ENCODE measurements at places on chromosomes 7 and 10.

GRCh38 chr10:18532881-18533535 is 118.4 kb downstream of the NSUN6 start:
- DNase-seq, result no peak

DNA sequence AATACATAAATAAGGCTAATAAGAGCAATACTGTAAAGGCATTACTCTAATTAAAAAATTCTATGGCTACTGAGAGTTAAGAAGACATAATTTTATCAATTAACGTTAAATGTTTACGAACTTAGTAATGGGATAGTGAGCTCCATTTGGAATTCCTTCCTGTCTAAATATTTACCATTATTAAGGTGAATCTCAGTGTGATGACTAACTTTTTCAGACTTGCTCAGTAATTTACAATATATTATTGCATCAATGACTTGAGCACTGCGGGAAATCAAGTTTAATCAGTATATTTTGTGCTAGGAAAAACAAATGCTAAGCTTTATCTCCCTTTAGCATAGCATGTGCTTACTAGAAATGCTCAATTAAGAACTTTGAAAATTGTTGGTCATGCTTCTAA is 282.5 kb upstream of the TEX47 start:
- DNase-seq, result no peak

DNA sequence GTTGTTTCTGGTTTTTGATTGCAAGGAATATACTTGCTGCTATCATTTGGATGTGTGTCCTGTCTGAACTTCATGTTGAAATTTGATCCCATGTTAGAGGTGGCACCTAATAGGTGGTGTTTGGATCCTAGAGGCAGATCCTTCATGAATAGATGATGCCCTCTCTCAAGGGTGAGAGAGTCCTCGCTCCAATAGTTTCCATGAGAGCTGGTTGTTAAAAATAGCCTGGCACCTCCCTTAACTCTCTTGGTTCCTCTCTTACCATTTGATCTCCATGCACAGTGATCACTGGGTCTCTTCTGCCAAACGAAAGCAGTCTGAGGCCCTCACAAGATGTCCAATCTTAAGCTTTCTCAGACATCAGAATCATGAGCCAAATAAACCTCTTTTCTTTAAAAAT is 49.0 kb upstream of the ZNF248 start:
- no peak for DNase-seq

- DNase-seq, result no peak
Measured at GRCh38 chr7:26857170-26857505, 7.3 kb downstream of the SKAP2 start.

- DNase-seq, result peak; percentile 23
Measured at GRCh38 chr10:71213127-71213621, 804 bp downstream of the UNC5B start.

DNA sequence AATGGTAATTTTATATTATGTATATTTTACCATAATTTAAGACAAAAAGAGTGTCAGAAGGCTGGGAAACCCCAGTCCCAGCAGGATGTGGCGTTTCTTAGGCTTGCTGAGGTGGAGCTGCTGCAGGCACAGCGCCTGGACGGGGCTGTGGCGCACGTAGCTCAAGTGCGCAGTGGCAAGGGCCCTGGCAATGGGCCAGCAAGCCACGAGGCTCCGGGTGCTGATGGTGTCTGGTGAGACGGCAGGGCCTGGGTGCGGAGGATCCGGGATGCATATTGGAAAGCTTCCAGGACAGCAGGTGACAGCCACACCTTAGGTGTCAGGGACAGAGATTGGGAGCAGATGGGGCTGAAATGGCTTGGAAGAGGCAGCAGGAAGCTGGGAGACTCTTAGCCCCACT is 37.2 kb downstream of the CLEC2L start:
- DNase-seq, result peak; percentile 85

GRCh38 chr7:93758631-93759030 is 131.9 kb downstream of the TFPI2 start:
- DNase-seq, result no peak

- no peak for DNase-seq
Measured at GRCh38 chr7:96236198-96237039, 85.5 kb downstream of the SLC25A13 start.

DNA sequence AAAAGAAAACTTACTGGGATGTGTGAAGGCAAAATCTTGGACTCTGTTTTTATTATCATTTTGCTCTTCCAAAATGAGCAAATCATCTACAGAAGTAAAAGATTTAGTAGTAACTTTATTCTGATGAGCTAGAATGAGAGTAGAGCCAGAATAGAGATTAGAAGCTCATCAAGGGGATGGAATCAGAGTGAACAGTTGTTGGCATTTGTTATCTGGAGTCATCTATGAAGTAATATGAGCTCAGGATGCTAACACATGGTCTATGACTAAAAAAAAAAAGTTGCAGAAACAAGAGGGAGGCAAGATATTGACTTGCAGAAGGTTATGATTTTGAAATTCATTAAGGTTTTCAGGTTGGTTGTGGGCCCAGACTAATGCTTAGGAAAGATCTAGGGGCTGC is 409.1 kb upstream of the ETV1 start:
- no peak for DNase-seq

DNA sequence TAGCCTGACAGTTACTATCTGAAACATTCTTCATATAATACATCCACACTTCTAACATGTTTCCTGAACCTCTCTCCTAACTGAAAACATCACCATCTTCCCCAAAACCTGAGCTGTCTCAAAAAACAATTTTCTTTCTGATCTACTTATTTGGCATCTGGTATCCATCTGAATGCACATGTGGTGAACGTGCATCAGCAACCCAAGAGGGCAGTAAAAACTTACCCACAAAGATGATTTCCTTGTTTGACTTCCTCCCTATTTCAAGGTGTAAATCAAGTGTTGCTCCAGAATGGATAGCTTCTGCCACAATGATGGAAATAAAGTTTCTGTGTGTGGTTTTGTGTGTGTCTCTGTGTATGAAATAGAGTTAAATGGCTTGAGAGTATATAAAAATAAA is 500.4 kb downstream of the MAGI2 start:
- no peak for DNase-seq

DNA sequence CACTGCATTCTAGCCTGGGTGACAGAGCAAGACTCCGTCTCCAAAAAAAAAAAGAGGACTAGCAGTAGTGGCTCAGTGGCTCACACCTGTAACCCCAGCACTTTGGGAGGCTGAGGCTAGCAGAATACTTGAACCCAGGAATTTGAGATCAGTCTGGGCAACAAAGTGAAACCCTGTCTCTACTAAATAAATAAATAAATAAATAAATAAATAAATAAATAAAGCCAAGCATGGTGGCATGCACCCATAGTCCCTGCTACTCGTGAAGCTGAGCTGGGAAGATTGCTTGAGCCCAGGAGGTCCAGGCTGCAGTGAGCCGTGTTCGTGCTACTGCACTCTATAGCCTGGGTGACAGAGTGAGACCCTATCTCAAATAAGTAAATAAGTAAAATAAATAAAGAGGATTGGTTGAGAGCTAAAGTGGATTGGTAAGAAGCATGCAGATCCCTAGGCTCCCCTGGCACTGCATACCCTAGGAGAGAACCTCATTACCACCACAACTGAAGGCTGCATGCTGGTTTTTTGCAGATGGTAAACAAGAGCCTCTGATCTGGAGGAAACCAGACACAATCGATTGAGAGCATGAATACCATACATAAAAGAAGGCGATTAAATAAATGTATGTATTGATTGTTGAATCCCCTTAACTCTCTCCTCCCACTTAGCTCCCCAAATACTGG is 163.2 kb downstream of the REEP3 start:
- DNase-seq, result no peak

GRCh38 chr7:102898532-102898859 is 14.3 kb upstream of the LRRC17 start:
- no peak for DNase-seq

DNA sequence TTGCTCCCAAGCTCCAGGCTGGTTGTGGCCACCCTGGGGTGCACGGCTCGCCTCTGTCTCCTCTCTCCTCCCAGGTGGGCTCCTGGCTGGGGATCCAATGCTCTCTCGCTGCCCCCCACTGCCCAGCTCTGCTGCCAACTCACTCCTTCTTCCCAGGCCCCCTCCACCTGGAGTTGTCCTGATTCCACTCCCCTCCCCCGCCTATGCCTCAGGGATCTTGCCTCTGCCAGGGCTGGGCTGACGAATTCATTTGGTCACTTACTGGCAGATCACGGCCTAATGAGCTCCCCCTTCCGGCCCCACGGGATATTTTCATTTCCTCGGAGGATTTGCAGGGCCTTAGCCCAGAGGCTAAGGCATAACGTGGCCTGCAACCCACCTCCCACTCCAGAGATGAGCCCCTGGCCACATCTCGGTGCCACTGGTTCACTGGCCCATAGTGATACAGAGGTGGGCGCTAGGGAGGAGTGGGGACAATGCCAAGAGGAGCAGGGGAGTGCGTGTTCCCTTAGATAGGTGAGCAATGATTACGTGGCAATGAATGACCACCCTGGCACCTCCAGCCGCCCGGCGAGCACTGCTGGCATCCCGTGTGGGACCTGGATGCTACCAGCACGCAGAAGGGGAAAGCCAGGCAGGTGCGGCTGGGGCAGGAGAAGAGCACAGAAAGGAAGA is 344.6 kb upstream of the SHH start:
- no peak for DNase-seq

GRCh38 chr10:99976886-99977665 is 32.7 kb downstream of the DNMBP start:
- DNase-seq, result no peak

GRCh38 chr10:121616291-121616690 is 18.0 kb upstream of the FGFR2 start:
- no peak for DNase-seq

DNA sequence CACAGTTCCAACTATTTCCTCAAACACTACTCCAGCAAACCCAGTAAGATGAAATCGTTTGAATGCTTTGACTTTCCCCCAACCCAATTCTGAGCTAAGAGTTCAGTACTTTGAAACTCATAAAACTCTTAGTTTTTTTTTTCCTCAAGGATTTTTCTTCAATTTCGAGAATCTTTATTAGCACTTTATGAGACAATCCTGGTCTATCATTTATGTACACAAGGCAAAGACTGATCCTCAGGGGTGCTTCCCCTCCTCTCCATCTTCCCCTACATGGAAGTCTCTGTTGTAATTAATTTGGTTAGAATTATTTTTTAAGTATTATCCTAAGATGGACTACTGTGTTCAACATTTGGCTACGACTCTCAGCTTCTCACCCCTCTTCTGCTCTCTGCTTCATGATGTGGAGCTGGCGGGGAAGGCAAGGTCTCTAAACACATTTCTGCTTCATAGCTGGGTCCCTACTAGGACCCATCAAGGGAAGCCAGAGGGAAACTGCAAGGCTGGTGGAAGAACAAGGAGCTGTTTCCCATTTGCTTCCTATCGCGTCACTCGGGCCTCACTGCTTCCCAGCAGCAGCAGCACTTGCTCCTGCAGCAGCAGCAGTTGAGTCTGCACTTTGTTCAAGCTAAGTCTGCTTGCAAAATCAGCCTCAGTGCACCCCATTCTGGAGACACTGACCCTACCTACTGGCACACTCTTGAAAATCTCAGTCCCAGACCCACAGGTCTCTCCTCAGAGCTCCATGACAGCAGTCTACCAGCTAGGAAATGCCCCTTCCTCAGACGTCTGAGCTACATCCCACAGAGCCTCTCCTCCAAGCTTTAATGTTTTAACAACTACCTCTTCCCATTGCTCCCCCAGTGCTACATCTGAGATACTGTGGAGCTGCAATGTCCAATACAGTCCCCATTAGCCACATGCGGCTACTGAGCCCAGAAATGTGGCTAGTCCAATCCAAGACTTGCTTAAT is 90.0 kb downstream of the CHCHD3 start:
- DNase-seq, result no peak

- no peak for DNase-seq
Measured at GRCh38 chr10:48710647-48711275, 26.1 kb downstream of the WDFY4 start.

GRCh38 chr10:112087953-112088456 is 95.6 kb downstream of the GPAM start:
- no peak for DNase-seq

DNA sequence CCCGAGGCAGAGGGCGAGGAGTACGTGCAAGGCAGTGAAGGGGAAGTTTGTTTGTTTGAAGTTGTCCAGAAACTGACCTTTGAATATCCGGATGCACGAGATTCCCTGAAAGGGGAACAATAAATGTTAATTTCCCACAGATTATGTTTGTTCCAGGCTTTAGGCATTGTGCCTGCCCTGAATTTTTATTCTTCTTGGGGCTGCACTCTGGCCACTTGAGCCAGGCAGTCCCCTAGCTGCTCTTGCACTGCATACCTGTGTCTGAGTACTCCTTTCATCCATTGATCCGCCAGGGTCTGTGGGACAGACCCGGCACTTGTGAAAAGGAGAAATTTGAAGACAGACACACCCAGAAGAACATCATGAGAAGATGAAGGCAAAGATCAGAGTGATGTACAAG is 343.5 kb upstream of the FOXK1 start:
- DNase-seq, result no peak

- no peak for DNase-seq
Measured at GRCh38 chr7:141012696-141013344, 1.9 kb downstream of the MRPS33 start.

- DNase-seq, result no peak
Measured at GRCh38 chr10:63720676-63721075, 199.5 kb downstream of the REEP3 start.

GRCh38 chr7:29253225-29253624 is 58.6 kb downstream of the CHN2 start:
- no peak for DNase-seq

DNA sequence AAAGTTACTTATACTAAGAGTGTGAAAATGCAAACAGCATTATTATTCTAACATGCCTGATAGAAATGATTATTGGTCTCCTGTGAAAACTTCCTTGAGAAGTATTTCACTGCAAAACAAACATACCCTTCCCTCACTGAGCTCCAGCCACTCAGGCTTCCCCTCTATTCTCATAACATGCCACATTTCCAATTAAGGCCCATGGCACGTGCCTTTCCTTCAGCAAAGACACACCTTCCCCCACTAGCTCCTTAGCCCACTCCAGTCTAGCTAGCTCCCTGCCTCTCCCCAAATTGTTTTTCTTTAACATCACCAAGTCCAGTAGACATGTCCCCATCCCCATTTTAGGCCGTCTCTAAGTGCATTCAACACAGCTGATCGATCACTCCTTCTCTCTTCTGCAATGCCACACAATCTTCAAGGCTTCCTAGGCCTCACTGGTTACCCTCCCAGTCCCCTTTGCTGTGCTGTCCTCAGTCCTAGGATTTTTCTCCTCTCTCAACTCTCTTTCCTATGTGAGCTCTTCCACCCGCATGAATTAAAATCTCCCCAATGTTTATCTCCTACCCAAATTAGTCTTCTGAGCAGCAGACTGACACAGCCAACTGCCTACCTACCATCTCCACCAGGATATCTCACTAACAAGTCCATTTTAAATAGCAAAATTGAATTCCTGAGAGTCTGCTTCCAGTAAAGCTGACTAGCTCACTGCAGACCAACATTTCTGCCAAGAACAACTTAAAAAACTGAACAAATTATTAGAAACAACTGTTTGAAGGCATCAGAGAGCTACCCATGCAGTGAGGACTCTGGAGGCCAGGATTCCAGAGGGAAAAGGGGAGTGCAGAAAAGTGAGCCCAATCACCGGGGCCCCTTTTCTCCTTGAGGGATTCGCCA is 11.9 kb downstream of the CYTH3 start:
- no peak for DNase-seq

- no peak for DNase-seq
Measured at GRCh38 chr10:128032466-128032865, 93.8 kb downstream of the MKI67 start.

- DNase-seq, result no peak
Measured at GRCh38 chr10:86090807-86091206, 275.8 kb downstream of the GRID1 start.
